ENCODE measurements at places on chromosomes 2 and 18.

DNA sequence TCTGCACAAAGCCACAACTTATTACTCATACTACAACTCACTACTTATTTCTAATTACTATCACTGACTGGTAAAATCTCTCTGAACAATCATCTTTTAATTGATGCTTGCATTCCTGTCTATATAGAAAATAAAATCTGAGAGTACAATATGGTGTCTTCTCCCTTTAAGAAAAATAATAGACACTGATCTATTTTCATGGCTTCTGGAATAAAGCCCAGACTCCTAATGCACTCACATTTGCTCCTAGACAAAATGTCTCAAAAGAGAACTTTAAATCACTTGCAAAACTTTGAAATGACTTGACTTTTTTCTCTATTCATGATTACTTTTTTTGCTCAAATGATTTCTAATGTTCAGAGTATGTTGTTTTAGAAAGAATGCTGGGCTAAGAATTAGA, 28.7 kb downstream of the ESCO1 start:
- peak overlapping the region; percentile 76 for H3K27ac ChIP-seq
- H3K27me3 ChIP-seq: no peaks in the 10 kb centered on the region
- H3K36me3 ChIP-seq: peaks cover 12% of the 10 kb centered on the region
- H3K4me3 ChIP-seq: no peak overlapping the region
- DNase-seq: no peak
- H3K4me1 ChIP-seq: peaks cover 38% of the 10 kb centered on the region

DNA sequence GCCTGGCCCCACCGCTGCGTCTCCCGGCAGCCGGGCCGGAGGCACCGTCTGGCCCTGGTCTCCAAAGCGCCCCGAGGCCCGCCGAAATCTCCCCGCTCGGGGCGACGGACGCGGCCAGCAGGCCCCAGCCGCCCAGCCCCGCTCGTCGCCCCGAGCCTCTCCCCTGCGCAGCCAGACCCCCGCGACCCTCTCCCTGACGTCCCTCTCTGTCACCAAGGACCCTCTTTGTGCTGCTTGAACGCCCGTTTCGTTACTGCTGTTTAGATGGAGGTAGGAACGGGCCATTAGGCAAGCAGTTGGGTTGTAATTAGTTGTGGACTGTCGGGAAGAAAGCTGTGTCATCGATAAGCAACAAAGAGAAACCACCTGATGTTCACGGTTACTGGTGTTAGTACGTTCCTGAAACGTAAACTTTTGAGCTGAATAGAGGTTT, 686 bp downstream of the UBXN4 start:
- H3K4me1 ChIP-seq: peaks cover 24% of the 10 kb centered on the region
- H3K4me3 ChIP-seq: peak overlapping the region; percentile 93
- peak overlapping the region; percentile 98 for H3K27ac ChIP-seq
- DNase-seq: no peak

DNA sequence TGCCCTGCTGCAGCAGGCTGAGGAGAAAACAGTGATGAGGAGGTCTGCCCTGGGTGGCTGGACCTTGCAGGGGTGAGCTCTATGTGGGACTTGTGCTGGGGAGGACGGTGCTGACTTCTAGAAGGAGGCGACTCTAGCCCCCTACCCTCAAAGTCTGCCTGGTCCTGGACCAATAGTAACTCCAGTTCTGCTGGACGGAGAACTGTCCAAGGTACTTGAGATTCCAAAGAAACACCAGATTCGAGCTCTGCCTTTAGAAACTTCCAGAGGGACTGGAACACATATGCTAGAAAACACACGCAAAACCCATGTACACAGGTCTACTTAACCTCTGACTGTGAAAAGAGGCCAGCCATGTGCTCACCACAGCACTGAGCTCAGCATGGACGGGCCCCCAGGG, 260.6 kb downstream of the TWIST2 start:
- no peak overlapping the region for H3K4me3 ChIP-seq
- H3K27ac ChIP-seq: no peak overlapping the region
- H3K36me3 ChIP-seq: peaks cover 9% of the 10 kb centered on the region
- DNase-seq: no peak
- no peaks in the 10 kb centered on the region for H3K27me3 ChIP-seq
- H3K4me1 ChIP-seq: peaks cover 13% of the 10 kb centered on the region

GRCh38 chr2:211391189-211391567, 834.8 kb downstream of the CPS1 start:
- H3K4me3 ChIP-seq: no peak overlapping the region
- H3K27me3 ChIP-seq: no peaks in the 10 kb centered on the region
- no peak for DNase-seq
- peaks cover 3% of the 10 kb centered on the region for H3K36me3 ChIP-seq
- no peaks in the 10 kb centered on the region for H3K4me1 ChIP-seq
- no peak overlapping the region for H3K27ac ChIP-seq

GRCh38 chr18:79742076-79742475, 55.7 kb upstream of the KCNG2 start:
- no peak overlapping the region for H3K4me3 ChIP-seq
- H3K36me3 ChIP-seq: peaks cover 29% of the 10 kb centered on the region
- DNase-seq: no peak
- no peak overlapping the region for H3K27ac ChIP-seq

- no peak overlapping the region for H3K4me3 ChIP-seq
- H3K36me3 ChIP-seq: no peaks in the 10 kb centered on the region
- DNase-seq: no peak
- peaks cover 10% of the 10 kb centered on the region for H3K4me1 ChIP-seq
- no peak overlapping the region for H3K27ac ChIP-seq
These were observed 204.2 kb downstream of the CYP26B1 start for GRCh38 chr2:71943238-71944182.

- H3K27me3 ChIP-seq: no peaks in the 10 kb centered on the region
- no peak overlapping the region for H3K4me3 ChIP-seq
- no peaks in the 10 kb centered on the region for H3K36me3 ChIP-seq
- DNase-seq: no peak
- no peak overlapping the region for H3K27ac ChIP-seq
These were observed 30.2 kb downstream of the INHBB start for GRCh38 chr2:120376101-120376500.

GRCh38 chr2:150110548-150110947, 376.9 kb downstream of the RND3 start:
- H3K4me3 ChIP-seq: no peak overlapping the region
- no peaks in the 10 kb centered on the region for H3K27me3 ChIP-seq
- no peak overlapping the region for H3K27ac ChIP-seq
- no peak for DNase-seq
- no peaks in the 10 kb centered on the region for H3K4me1 ChIP-seq
- H3K36me3 ChIP-seq: no peaks in the 10 kb centered on the region

DNA sequence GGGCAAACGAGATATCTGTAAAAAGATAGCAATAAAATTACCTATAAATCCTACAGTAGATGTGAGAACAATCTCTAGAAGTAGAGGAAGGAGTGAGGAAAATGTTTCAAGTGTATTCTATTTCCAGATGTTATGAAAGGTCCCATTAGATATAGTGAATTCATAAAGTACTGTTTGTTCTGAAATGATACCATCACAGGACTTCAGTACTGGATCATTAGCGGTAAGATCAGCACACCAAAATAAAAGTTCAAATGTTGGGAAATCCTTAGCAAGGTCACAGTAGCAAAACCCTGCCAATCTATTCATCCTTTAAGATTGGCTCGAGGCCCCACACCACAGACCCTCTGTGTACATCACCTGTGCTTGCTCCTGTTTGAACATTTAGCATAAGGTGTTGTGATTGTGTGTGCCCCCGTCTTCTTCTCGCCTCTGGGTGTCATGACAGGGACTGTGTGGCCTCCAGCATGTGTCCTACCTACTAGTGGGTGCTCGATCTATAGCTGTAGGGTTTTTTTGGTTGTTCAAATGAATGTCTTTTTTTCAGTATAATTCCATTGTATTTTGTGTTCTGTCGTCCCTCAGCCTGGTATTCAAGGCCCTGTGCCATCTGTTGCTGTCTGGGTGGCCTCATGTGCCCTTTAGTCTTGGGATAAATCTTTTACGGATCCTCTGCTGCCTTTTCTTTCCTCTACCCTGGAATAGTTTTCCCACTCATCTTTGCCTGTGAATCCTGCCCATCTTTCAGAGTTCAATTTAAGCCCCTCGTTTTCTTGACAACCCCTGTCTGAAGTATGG, 9.1 kb downstream of the MFSD6 start:
- no peak overlapping the region for H3K27ac ChIP-seq
- DNase-seq: no peak
- H3K4me1 ChIP-seq: no peaks in the 10 kb centered on the region
- no peaks in the 10 kb centered on the region for H3K36me3 ChIP-seq

- H3K36me3 ChIP-seq: no peaks in the 10 kb centered on the region
- H3K27ac ChIP-seq: no peak overlapping the region
- no peaks in the 10 kb centered on the region for H3K27me3 ChIP-seq
- peaks cover 27% of the 10 kb centered on the region for H3K4me1 ChIP-seq
- peak; percentile 45 for DNase-seq
- peak overlapping the region; percentile 67 for H3K4me3 ChIP-seq
These were observed 2.4 kb upstream of the INHBB start for GRCh38 chr2:120343433-120344105.

DNA sequence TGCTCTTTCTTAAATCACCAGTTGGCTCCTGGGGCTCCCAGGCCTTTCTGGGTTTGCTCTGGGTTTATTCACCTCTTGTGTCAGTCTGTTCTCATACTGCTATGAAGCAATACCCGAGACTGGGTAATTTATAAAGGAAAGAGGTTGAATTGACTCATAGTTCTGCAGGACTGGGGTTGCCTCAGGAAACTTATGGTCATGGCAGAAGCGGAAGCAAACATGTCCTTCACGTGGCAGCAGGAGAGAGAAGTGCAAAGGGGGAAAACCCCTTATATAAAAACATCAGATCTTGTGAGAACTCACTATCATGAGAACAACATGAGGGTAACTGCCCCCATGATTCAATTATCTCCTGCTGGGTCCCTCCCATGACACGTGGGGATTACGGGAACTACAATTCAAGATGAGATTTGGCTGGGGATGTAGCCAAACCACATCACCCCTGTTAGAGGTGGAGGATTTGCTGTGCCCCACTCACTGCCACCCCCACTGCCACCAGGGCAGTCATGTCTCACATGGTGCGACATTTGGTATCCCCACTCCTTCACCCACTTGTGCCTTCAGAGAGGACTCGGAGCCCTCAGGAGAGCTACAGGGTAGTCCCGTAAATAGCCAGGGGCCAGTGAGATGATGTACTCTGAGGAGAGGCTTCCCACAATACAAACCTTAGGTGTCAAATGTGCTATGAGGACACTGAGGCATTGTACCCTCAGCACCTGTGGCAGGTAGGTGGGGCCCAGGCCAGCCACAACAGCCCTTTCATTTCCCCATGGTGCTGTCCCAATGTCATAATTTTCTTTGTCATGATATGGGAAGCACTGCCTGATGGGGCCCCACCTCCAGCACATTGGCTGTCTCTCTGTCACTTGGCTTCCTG, 35.7 kb downstream of the CDC42EP3 start:
- no peaks in the 10 kb centered on the region for H3K36me3 ChIP-seq
- H3K4me1 ChIP-seq: no peaks in the 10 kb centered on the region
- H3K4me3 ChIP-seq: no peak overlapping the region
- no peaks in the 10 kb centered on the region for H3K27me3 ChIP-seq
- H3K27ac ChIP-seq: no peak overlapping the region

GRCh38 chr18:58364876-58365528, 263.9 kb downstream of the ALPK2 start:
- no peaks in the 10 kb centered on the region for H3K27me3 ChIP-seq
- H3K4me1 ChIP-seq: peaks cover 6% of the 10 kb centered on the region
- no peak for DNase-seq
- no peak overlapping the region for H3K4me3 ChIP-seq

DNA sequence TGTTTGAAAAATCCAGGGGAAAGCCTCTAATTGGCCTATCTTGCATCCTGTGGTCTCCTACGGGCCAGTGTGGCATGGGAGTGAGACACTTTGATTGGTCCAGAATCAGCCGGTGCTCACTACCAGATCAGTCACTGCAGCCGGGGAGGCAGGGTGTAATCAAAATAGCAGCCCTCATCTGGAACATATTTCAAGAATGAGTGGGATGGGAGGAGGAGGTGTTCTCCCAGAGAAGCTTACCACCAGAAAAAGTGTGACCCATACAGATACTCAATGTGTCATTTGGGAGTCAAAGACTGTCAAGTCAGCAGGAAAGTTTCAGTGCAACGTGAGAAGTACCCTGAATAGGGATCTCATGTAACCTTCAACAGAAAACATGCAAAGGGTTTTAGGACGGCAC, 393.9 kb upstream of the SLC14A2 start:
- H3K4me3 ChIP-seq: no peak overlapping the region
- no peaks in the 10 kb centered on the region for H3K4me1 ChIP-seq
- DNase-seq: no peak
- H3K27ac ChIP-seq: no peak overlapping the region
- H3K36me3 ChIP-seq: no peaks in the 10 kb centered on the region
- no peaks in the 10 kb centered on the region for H3K27me3 ChIP-seq

DNA sequence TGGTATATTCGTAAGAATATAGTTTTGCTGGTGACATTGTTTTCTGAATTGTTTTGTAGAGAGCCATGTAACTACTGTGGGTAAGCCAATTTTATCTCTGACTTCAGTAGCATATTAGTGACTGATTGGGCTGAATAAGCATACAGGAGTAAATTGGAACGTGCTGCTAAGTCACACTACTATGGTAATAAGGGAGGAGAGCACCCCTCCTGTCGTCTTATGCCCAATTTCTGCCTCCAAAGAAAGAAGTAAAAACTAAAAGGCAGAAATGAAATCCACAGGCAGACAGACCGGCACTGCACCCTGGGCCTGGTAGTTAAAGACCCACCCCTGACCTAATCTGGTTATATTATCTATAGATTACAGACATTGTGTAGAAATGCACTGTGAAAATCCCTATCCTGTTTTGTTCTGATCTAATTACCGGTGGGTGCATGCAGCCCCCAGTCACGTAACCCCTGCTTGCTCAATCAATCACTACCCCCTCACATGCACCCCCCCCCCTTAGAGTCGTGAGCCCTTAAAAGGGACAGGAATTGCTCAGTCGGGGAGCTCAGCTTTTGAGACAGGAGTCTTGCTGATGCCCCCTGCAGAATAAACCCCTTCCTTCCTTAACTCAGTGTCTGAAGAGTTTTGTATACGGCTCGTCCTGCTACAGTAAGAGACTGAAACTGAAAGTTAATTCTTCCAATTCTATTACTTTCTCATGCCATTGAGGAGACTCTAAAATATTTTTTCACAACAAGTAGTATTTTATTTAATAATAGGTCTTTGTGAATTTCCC, 167.0 kb downstream of the ZNF804A start:
- no peak for DNase-seq
- H3K4me3 ChIP-seq: peak overlapping the region; percentile 42
- no peak overlapping the region for H3K27ac ChIP-seq
- H3K36me3 ChIP-seq: no peaks in the 10 kb centered on the region
- no peaks in the 10 kb centered on the region for H3K4me1 ChIP-seq
- H3K27me3 ChIP-seq: no peaks in the 10 kb centered on the region

DNA sequence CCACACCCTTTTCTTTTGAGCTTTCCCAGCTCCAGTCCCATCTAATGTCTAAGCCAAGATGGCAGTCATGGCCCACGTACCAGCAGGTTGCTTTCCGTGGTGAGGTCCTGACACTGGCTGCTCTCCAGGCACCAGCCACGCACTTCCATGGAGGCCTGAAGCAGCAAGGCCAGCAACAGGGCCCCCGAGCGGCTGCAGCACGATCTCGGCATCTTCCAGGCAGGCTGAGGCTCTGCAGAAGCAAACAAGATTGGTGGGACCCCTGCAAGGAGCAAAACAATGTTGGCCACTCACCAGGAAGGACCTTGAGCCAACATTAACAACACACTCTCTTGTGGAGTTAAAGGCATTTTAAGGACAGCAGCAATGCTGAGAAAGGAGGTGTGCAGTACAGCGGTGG, 3.8 kb downstream of the POMC start:
- H3K4me3 ChIP-seq: no peak overlapping the region
- H3K4me1 ChIP-seq: peaks cover 5% of the 10 kb centered on the region
- DNase-seq: no peak
- H3K36me3 ChIP-seq: no peaks in the 10 kb centered on the region

GRCh38 chr2:226771067-226771466, 28.6 kb downstream of the IRS1 start:
- no peak overlapping the region for H3K27ac ChIP-seq
- peaks cover 47% of the 10 kb centered on the region for H3K4me1 ChIP-seq
- no peak for DNase-seq
